ENCODE measurements at places on chromosomes 5 and 9.

DNA sequence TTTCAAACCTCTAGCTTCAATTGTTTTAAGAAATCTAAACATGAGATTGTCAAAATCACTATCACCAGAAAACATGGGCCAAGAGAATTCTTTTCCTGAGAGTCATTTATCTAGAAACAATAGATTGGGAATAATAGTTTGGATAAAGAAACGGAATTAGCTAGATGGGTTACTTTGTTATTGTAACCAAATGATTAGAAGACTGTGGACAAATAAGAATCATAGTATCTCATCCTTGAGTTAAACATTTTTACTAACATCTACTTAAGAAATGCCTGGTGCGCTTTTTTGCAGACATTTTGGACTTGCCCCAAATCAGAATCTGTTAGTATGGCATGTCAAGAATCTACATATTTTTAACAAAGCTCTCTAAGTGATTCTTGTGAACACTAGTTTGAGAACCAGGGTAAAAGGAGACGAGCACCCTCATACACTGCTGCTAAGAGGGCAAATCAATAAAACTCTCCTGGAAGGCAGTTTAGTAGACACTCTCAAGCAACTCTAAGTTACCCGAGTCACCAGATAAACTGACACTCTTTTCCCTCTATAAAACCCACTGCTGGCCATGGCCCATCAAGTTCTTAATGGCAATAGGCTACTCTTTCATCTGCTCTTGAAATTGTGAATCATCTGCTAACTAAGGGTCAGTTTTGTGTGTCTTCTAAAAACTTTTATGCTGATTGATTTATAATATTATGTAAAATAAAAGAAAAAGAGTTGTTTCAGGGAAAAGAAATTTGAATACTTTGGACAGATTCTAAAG is 39.1 kb downstream of the TPD52L3 start:
- DNase-seq = no peak

GRCh38 chr9:90459321-90459720 is 183.3 kb downstream of the DIRAS2 start:
- DNase-seq = no peak

DNA sequence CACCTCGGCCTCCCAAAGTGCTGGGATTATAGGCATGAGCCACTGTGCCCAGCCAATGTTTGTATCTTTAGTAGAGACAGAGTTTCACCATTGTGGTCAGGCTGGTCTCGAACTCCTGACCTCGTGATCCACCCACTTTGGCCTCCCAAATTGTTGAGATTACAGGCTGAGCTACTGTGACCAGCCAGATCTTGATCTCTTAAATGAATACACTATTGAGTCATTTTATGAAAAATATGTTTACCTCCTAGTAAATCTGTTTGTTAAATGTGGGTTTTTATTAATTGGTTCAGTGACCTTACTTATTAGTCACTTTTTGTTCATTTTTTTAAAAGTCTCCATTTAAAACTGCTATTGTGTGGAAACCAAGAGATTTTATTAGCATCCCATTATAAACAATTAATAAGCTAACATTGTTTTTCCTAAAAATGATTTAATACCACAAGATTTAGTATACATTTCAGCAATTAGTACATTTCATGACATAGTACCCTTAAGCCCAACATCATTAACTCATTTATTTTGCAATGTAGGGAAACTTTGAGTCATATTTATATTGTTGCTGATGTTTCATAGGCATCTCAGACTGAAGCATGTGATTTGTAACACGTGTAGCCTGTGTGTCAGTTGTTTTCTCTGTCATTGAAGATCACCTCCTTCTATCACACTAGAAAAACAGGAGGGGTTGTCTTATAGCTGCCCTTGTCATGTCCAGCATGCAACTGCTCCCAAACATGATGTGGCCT is 261.2 kb downstream of the TAF11L14 start:
- DNase-seq = no peak

GRCh38 chr5:167701051-167701450 is 590.4 kb upstream of the WWC1 start:
- no peak for DNase-seq

- DNase-seq = no peak
Measured at GRCh38 chr9:96382175-96382574, 1.3 kb downstream of the SLC35D2 start.
